ENCODE measurements at places on chromosomes 11 and 22. TPM values are rescaled to one million over a fixed set of nuclear protein-coding genes. Genes with fewer than 3 reads are reported as not detected.
A peak's percentile ranks its signal among the peaks of the same experiment; 100 is the strongest.

Gene STK33
- total RNA-seq, result 15.3 TPM

Gene GAS2
- total RNA-seq, result 4.4 TPM

DNA sequence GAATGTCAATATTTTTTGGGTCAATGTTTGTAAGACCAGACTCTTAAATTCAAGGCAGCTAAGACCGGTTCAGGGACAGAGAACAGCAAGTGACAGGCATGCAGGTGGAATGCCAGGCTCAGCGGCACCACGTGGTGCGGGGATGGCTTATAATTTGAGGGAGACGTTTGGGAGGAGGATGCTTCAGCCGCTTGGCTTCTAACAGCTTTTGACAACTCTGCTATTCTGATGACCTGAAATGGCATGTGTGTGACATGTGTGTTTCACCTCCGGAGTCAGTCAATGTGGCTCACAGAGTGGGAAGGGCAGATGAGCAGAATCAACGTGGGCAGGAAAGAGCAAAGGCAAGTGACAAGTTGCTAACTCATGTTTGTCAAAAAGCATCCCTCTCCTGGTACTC, 228.3 kb downstream of the KIRREL3 start:
- DNase-seq, result no peak

DNA sequence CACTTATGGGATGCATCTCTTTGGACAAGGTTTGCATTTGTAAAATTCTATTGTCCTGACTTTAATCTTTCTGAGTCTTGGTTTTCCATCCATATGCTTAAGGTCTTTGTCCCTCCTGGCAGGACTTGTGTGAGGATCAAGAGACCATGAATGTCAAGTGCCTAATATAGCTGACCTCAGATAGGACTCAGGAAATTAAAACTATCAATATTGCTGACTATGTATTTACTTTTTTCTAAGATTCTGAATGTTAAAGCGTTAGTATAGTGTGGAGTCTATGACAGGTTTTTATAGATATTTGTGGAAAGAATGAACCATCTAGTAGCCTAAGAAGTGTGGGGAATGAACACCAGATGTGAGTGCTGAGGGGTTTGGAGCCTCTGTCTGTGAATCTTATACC, 637.8 kb downstream of the NTM start:
- no peak for DNase-seq

GRCh38 chr11:94519478-94520084, 7.3 kb downstream of the C11orf97 start:
- DNase-seq, result peak; percentile 29

DNA sequence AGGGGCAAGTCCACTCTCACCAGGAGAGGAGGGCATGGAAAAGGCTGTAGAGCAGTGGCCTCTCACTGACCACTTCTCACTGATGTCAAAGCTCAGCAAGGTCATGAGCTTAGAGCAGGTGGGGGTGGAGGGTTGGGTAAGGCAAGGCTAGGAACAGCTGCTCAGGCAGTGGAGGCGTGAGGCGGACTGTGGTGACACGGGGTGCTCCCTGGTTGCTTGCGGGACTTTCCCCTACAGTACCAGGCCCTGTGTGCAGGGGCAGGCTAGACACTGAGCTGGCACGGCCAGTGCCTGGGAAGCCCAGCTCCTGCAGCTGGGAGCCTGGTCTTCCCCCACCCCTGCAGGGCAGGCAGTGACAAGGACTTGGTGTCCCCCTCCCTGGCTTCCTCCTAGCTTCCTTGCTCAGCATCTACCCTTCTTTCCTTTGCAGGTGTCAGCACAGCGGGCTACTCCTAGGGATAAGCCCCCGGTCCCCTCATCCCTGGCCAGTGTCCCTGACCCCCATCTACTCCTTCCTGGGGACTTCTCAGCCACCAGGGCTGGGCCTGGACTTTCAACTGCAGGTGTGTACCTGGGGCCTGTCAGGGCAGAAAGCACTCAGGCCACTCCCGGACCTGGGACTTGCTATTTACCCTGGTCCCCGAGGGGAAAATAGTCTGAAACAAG, 45.6 kb downstream of the PISD start:
- DNase-seq, result no peak

Gene KAT5
- total RNA-seq, result 29.5 TPM

- DNase-seq, result no peak
Observed at GRCh38 chr22:44765571-44766285, 13.4 kb downstream of the ARHGAP8 start.

Gene FDXACB1
- 3.0 TPM for total RNA-seq

GRCh38 chr11:23280088-23280487, 419.8 kb upstream of the CCDC179 start:
- DNase-seq, result no peak

- no peak for DNase-seq
Observed at GRCh38 chr11:123537726-123538125, 107.7 kb downstream of the GRAMD1B start.

All from renal cortical epithelial cell (primary cell).